NCI-H774 (cell line): ENCODE measurements at places on chromosomes 6 and 20.

GRCh38 chr6:40541556-40542174 is 45.5 kb downstream of the LRFN2 start:
- DNase-seq, result no peak

DNA sequence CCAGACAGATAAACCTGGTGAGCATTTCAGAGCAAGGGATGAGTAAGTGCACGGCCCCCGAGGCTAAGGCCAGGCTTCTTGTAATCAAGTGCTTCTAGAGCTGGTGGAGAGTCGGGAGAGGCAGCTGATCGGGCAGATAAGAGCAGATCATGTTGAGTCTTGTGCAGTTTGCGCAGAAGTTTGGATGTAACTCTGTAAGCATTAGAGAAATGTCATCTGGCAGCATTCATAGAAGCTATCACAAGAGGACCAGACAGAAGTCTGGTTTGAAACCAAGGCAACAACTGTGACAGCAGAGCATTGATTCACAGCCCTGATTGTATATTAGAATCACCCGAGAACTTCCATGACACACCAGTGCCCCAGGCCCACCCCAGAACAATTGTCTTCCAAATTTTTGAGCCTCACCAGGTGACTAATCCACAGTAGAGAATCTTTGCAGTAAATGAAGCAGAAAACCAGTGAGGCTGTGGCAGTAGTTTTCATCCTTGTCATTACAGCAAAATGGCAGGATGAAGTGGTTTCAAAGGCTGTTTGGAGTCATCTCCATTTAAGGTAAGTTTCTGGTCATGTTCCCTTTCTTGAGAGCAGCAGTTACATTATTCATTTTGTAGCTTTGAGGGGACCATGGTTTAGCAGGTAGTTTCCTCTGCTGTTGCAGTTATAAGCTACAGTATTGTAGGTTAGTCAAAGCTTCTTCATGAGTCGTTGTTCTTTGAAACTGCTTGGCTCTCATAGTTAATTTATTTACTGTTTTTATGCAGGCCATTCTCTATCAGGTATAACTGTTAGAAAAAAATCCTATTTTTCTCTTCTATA is 84.1 kb downstream of the RNF217 start:
- DNase-seq, result no peak

GRCh38 chr6:166861304-166861703 is 95.0 kb downstream of the RNASET2 start:
- DNase-seq, result no peak

DNA sequence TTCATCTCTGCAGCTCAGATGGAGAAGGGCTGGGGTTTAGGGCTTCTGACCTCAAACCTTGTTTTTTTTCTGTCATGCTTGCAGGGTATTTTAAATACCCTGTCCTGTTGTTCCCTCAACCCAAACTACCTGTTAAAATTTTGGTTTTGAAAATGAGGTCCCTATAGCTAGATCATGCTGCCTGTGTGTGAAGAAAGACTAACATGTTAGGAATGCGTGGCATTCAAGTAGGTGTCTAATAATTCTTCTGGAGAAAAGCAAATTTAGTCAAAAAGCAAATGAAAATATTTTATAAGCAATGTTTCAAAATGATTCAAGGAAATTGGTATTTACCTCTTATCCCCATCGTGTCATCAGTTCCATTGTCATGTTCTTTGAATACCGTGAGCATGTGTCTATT is 77.2 kb upstream of the C20orf144 start:
- DNase-seq, result no peak

DNA sequence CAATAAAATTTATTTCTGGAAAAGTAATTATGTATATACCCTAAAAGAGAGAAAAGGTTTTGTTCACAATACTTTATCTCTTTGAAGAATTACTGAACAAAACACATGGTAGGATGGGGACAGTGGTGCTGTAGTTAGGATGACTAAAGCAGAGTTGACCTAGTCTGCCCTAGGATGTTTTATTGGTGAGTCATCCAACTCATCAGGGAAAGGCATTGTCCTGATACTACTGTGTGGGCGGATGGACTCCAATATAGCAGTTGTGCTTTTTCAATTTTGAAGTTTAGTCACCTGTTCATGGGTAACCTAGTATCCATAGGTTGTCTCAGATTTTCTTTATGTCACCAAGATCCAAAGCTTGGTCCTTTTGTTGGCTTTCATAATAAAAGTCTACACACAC is 53.3 kb upstream of the EYS start:
- no peak for DNase-seq
